Adrenal gland (tissue), 19 donors: ENCODE measurements at places on chromosomes 6 and 20. TPM values are rescaled to one million over a fixed set of nuclear protein-coding genes. Genes with fewer than 3 reads are reported as not detected.

Gene SNRPB2
- 33.4 TPM for polyA plus RNA-seq

DNA sequence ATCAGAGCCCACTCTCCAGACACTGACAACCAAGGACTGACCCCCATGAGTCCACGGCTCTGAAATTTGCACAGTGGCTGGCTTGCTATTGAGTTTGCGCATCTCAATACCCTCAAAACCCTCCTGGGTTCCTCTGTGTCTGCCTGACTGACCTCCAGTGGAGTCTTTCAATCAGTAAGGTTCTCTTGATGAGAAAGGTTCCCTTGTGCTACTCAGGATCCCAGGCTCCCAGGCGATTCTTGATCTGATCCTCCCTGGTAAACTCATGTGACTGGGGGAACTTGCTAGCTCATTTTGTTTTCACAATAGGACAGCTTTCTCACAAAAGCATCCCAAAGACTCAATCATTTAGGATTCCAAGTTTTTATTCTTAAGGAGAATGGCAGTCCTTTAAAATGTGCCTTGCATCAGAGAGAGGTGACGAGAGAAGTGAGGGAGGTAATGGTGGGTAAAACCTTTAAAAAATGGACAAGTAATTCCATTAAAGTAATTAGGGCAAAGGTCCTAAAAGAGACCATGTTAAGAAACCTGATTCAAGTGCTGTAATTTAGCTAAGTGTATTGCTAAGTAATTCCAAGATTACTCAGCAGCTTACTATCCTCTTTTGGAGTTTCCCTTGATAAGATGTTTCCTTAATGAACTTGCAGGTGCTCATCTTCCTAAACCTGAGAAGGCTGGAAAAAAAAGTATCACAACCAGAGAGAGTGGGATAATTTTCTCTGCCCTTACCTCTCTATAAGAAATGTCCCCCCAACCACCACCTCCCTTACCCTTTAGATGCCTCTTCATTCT is 304.7 kb upstream of the SGK1 start:
- DNase-seq: no peak

DNA sequence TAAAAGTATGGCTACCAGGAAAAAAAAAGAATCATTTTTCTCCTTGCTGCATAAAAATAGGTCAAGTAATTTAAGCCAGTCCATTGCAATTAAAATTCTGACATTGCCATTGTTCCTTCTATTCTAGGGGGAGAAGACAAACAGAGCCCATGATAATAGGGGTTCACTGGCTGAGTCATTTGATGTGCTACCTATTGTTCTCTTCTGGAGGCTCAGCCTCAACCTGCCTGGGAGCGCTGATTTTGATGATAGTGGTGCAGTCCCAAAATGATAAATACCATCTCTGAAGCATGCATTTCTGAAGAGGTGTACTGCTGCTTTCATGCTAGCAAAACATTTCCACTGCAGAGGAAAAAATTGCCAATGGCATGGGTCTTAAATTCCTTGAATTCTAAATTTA is 5.8 kb downstream of the CITED2 start:
- no peak for DNase-seq

- DNase-seq: no peak
Observed at GRCh38 chr6:137859025-137859424, 8.0 kb upstream of the TNFAIP3 start.

DNA sequence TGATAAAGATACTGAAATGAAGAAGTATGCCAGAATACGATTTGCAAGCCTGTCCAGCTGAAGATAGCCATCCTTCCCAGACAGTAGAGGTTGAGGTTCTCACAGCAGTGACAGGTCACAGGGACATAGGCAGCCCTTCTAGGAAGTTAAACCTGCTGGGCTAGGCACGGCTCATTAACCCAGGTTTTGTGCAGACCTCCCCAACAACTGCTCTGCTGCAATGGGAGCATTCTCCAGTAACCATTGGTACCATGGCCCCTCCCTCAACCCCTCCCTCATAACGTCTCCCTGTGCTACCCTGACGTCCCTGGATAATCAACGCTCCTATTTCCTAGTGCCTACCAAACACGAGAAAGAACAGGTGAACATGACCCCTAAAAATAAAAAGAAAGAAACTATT is 15.8 kb downstream of the ID4 start:
- DNase-seq: no peak

Gene IL17F
- not detected for polyA plus RNA-seq

Gene RNF144B
- 2.4 TPM for polyA plus RNA-seq

DNA sequence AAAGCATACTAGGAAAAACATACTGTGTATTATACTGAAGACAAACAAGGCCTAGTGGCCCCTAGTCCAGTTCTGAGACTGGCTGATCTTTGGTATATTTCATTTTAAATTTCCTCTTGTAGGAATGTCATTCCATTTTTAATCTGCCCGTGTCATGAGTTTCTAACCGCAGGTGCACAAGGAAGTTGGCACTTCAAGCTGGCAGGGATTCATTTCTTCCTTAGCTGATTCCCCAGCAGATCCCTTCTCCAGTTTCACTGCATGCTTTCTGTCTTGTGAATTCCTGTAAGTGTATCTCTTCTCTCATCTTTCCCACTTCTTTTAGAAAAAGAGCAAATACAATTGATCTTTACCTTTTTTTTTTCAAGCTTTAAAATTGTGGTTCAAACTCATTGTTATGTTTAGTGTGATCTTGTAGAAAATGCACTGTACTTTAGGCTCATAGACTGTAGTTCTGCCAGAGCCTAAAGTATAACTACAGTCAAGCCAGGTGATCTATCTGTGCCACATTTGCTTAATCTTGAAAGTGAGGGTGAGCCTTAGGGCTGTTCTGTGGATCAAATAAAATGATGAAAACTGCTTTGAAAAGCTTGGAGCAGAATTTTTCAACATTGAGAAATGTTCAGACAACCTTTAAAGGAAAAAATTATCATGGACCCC is 37.0 kb downstream of the RNF217 start:
- no peak for DNase-seq

Gene HLA-E
- polyA plus RNA-seq: 261 TPM

Gene COL9A3
- polyA plus RNA-seq: 0.22 TPM

GRCh38 chr20:46789339-46790028 is 80.0 kb downstream of the SLC2A10 start:
- DNase-seq: no peak

Gene SLPI
- polyA plus RNA-seq: 2.3 TPM

DNA sequence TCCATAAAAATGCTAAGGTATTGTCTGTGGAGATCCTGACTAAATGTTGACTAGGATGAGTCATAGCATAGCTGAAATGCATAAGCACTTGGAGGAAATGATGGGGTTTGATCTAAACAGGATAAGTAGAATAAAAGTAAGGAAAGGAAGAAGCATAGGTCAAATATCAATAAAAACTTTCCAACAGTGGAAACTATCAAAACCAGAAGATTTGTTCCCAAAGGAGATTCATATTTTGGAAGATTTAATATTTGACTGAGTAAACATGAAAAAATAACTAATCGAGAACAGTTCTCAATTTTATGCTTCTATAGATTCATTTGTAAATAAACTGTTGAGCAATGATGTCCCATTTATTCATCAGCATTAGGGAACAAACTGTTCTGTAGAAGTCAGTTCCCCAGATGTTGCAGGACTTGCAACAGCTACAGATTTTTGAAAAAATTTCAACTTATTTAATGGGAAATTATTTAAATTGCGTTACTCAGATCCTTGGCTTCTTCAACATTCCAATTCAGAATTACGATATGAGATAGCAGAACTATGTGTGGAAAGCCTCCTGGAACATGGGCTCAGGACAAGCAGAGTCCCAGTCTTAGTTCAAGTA is 133.7 kb upstream of the TBX18 start:
- no peak for DNase-seq

Gene GCLC
- polyA plus RNA-seq: 12.7 TPM

GRCh38 chr6:157961153-157961831 is 20.4 kb upstream of the SYNJ2 start:
- no peak for DNase-seq

DNA sequence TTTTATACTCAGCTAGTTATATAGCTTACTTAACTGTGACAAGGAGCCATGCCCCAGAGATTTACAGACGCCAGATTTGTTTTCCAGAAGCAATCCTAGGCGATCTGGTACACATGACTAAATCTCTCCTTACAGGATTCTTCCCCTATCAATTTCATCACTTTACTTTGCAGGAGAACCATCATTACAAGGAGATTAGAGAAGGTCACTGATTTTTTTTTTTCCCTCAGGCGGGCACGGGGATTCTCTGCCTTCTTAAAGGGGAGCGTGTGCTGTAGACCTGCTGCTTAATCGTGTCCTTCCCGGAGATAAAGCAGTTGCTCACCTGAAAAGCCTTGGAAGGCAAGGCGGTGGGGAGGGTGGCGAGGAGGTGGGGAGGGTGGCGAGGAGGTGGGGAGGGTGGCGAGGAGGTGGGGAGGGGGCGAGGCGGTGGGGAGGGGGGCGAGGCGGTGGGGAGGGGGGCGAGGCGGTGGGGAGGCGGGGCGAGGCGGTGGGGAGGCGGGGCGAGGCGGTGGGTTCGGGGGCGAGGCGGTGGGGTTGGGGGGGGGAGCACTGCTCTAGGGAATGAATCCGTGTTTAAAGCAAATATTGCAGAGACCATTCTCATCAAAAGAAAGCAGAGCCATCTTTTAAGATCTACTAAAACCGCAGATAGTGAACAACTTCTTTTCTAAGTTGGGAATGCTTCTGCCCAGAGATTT is 14.3 kb upstream of the MRAP2 start:
- DNase-seq: no peak

Gene C6orf141
- 2.9 TPM for polyA plus RNA-seq

DNA sequence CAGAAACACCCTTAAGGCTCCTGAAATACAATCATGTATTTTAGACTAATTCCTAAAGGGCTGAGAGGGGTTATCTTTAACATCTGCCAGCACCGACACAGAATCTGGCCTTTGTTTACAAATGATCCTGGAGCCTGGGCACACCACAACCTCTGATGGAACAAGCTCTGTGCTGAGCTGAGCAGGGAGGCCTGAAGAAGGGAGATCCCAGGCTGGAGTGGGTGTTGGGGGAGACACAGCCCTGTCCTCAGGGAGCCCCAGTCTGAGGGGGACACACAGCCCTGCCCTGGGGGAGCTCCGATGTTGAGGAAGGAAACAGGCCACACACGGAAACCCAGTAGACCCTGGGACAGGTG is 130.5 kb downstream of the VEGFA start:
- no peak for DNase-seq

GRCh38 chr20:37484331-37484730 is 36.7 kb upstream of the NNAT start:
- no peak for DNase-seq

GRCh38 chr6:88825856-88826255 is 137.6 kb downstream of the RNGTT start:
- DNase-seq: no peak

- DNase-seq: no peak
Observed at GRCh38 chr20:47252879-47253307, 103.6 kb downstream of the ZMYND8 start.

- DNase-seq: no peak
Observed at GRCh38 chr6:149448821-149449453, 35.9 kb downstream of the ZC3H12D start.

DNA sequence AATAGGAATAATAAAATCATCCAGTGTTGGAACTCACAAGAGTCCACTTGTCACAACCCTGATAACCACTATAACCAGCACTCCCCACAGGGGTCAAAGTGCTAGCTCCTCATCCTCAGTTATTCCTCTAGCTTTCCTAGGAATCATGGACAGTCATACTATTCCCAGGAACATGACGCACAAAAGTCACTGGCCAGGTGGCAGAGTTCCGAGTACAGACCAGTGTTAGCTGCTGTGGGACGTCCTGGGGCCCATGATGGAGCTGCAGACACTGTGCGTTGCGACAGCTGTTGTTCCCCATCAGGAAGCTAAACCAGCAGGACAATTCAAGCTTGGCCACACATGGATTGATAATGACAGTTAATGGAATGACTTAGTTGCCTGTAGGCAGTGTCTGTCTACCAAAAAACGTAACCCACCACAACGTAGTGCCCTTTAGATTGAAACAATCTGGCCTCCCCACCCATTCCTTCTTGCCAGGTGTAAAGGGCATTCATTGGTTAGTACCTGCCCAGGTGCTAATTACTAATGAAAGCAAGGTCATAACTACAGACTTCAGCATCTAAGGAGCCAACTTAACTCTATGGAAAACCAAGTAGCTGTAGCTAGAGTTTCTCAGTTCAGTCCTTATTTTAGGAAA is 17.4 kb downstream of the EZR start:
- peak; percentile 74 for DNase-seq

Gene KIF6
- polyA plus RNA-seq: 2.0 TPM

- DNase-seq: no peak
Observed at GRCh38 chr6:94956910-94957309, 620.4 kb upstream of the MANEA start.

DNA sequence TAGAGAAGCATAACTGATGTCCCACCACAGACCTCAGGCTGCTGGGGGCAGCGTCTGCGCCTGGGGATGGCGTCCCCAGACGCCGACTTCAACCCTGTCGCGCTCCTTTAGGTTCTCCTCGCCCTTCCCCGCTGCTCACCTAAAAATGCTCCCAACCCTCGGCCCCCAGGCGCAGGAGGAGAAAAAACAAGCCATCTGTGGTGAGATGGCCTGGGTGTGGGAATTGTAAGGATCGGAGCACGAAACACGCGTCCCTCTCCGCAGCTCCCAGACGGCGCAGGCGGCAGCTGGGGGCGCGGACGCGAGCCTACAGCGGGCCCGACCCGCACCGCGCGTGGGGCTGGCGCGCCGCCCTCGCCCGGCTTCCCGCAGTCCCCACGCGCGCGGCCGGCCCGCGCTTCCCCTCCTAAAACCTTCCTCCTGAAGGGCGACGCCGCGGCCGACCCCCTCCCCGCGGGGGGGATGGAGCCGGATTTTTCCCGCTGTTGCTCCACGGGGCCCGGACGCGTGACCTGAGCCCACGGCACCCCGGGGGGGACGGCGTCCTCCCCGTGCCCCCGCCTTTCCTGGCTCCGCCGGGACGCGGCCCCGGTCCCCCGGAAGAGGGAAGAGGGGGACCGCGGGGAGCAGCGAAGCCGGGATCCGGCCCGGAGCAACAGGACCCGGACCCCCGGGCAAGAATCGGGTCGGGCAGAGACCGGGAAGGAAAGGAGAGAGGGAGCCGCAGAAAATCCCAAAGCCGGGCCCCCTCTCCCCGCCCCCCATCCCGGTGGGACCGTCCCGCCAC is 611 bp downstream of the EPB41L2 start:
- peak; percentile 33 for DNase-seq
